Mesendoderm (in vitro differentiated cells): ENCODE measurements at places on chromosomes 11 and 22.
A peak's percentile ranks its signal among the peaks of the same experiment; 100 is the strongest.

GRCh38 chr11:81916451-81916850, 817.2 kb downstream of the FAM181B start:
- H3K4me1 ChIP-seq: no peaks in the 10 kb centered on the region
- no peaks in the 10 kb centered on the region for H3K27me3 ChIP-seq
- no peak overlapping the region for H3K4me3 ChIP-seq
- no peak for DNase-seq

- no peaks in the 10 kb centered on the region for H3K27me3 ChIP-seq
- no peak within 1 kb of the TSS for H3K4me3 ChIP-seq
- no peak for DNase-seq
- H3K27ac ChIP-seq: no peak within 1 kb of the TSS
- peaks cover 12% of the 10 kb centered on the region for H3K4me1 ChIP-seq
Measured at GRCh38 chr11:10454878-10455631, at the start of gene AMPD3. Gene AMPD3, plus strand, starts transcription at chr11:10455264. Its CDS starts 6,256 bp downstream, at chr11:10461520.

GRCh38 chr11:118870396-118871343, 13.0 kb upstream of the CXCR5 start:
- H3K27ac ChIP-seq: no peak overlapping the region
- no peak overlapping the region for H3K4me3 ChIP-seq
- H3K27me3 ChIP-seq: no peaks in the 10 kb centered on the region
- no peaks in the 10 kb centered on the region for H3K36me3 ChIP-seq

- DNase-seq: peak; percentile 66
- H3K27ac ChIP-seq: no peak overlapping the region
- H3K36me3 ChIP-seq: no peaks in the 10 kb centered on the region
- H3K27me3 ChIP-seq: peaks cover 15% of the 10 kb centered on the region
- H3K4me1 ChIP-seq: no peaks in the 10 kb centered on the region
Measured at GRCh38 chr11:1553808-1554594, 18.1 kb downstream of the DUSP8 start.

- no peak overlapping the region for H3K27ac ChIP-seq
- no peak overlapping the region for H3K4me3 ChIP-seq
- DNase-seq: no peak
- H3K27me3 ChIP-seq: no peaks in the 10 kb centered on the region
- no peaks in the 10 kb centered on the region for H3K4me1 ChIP-seq
- H3K36me3 ChIP-seq: no peaks in the 10 kb centered on the region
Measured at GRCh38 chr11:132669949-132670348, 862.4 kb downstream of the OPCML start.

GRCh38 chr11:118206391-118207031, 18.3 kb downstream of the JAML start:
- H3K27ac ChIP-seq: no peak overlapping the region
- no peaks in the 10 kb centered on the region for H3K27me3 ChIP-seq
- H3K36me3 ChIP-seq: no peaks in the 10 kb centered on the region
- H3K4me3 ChIP-seq: no peak overlapping the region
- peaks cover 2% of the 10 kb centered on the region for H3K4me1 ChIP-seq
- DNase-seq: no peak

DNA sequence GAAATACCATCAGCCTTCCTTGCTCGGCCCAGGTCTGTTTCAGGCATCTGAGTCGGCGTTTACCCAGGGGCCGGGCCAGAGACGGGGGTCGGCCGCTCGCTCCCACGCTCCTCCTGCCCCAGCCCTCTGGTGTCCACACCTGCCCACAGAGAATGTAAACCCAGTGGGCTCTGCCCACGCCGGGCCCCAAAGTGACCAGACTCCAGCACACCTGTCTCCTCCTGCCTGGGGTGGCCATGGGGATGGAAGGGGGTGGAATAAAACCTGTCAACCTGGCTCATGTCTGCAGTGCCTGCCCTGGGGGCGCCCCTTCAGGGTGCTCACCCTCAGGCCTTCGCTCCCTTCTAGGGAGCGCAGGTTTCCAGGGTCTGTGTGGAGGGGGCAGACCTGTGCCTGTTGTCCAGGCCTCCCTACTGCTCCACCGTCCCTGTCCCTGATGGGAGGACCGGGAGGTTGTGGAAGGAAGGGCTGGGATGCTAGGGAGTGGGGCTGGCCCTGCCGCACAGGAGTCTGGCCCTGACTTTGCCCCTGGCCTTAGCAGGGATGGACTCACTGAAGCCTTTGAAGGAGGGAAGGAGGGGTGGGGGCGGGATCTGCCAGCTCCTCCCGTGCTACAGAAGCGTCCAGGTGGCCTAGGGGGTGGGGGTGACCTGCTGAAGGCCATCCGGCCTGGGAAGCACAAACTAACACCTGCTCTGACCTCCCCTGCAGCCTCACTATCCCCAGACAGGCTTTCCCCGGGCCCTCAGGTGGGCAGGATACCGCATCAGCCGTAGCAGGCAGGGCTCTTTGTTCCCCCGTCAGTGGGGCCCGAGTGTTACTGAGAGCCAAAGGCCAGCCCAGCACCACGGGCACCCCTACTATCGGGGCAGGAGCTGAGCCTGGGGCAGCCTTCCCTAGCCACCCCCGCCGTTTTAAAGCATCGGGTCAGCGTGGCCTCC, 14.7 kb upstream of the ARHGAP8 start:
- no peak for DNase-seq
- H3K4me1 ChIP-seq: no peaks in the 10 kb centered on the region
- H3K27ac ChIP-seq: no peak overlapping the region
- no peaks in the 10 kb centered on the region for H3K27me3 ChIP-seq
- no peak overlapping the region for H3K4me3 ChIP-seq

GRCh38 chr11:88521399-88521798, 183.9 kb upstream of the CTSC start:
- no peaks in the 10 kb centered on the region for H3K36me3 ChIP-seq
- H3K27ac ChIP-seq: no peak overlapping the region
- no peaks in the 10 kb centered on the region for H3K27me3 ChIP-seq
- H3K4me1 ChIP-seq: no peaks in the 10 kb centered on the region
- H3K4me3 ChIP-seq: no peak overlapping the region
- no peak for DNase-seq

- no peak overlapping the region for H3K4me3 ChIP-seq
- H3K27ac ChIP-seq: no peak overlapping the region
- no peaks in the 10 kb centered on the region for H3K27me3 ChIP-seq
- H3K36me3 ChIP-seq: no peaks in the 10 kb centered on the region
- no peak for DNase-seq
Measured at GRCh38 chr22:44994399-44995104, 15.3 kb downstream of the PHF21B start.

DNA sequence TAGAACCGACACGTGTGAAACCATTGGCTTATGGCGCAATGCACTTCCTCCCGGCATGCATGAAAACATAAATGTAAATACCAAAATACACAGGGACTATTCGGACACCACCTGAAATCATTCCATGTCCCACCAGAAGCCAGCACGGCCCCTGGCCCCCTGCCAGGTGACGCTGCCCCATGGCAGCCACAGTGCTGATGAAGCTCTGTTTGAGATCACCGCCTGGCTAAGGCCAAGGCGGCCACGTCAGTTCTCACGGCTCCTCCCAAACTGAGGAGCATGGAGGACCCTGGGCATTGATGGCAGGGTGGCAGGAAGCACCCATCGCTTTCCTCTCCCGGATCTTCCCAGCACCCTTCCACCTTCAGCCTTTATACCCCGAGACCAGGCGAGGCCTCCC, 89.5 kb downstream of the CDKN1C start:
- H3K27ac ChIP-seq: no peak overlapping the region
- H3K4me1 ChIP-seq: no peaks in the 10 kb centered on the region
- H3K27me3 ChIP-seq: no peaks in the 10 kb centered on the region
- H3K36me3 ChIP-seq: no peaks in the 10 kb centered on the region
- no peak for DNase-seq
- H3K4me3 ChIP-seq: no peak overlapping the region

DNA sequence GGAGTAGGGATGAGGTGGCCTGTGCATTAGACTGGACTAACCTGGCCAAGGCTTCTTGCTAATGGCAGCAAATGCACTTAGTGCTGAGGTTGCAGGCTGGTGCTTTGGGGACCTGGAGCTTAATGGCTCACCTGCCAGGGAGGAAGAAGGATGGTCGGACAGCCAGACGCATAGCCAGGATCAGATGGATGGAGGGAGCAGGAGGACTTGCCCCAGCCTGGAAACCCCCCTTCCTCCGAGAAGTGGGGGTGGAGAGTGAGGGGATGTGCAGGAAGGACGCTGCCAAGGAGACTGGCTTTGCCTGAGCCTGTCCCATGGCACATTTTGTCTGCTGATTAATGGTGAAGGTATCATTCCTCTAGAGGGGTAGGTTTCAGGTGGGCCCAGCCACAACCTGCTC, 17.9 kb downstream of the IGLL1 start:
- H3K4me1 ChIP-seq: peaks cover 4% of the 10 kb centered on the region
- no peak for DNase-seq
- H3K4me3 ChIP-seq: no peak overlapping the region
- H3K27me3 ChIP-seq: no peaks in the 10 kb centered on the region
- H3K27ac ChIP-seq: no peak overlapping the region

GRCh38 chr11:134266841-134267251, 9.3 kb upstream of the GLB1L3 start:
- DNase-seq: peak; percentile 66
- H3K27me3 ChIP-seq: no peaks in the 10 kb centered on the region
- no peak overlapping the region for H3K27ac ChIP-seq
- no peaks in the 10 kb centered on the region for H3K4me1 ChIP-seq

DNA sequence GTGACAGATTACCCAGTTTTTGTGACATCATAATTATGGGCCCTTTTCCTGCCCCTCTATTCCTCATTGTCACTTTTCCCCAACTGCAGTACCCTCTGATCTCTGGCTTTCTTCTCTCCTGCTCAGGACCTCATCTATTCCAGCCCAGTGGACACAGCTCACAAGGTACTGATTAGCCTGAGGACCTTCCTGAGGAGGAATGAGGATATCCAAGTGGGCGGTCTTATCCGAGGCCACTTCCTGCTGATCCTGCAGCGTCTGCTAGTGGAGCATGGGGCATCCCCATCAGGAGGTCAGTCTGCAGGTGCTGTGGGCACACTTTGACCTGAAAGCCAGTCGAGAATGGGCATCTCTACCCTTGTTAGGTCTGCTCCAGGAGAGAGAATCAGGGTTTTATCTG, 24.5 kb upstream of the CCDC134 start:
- no peak overlapping the region for H3K27ac ChIP-seq
- no peaks in the 10 kb centered on the region for H3K27me3 ChIP-seq
- H3K4me3 ChIP-seq: no peak overlapping the region
- DNase-seq: no peak
- H3K4me1 ChIP-seq: no peaks in the 10 kb centered on the region

- no peaks in the 10 kb centered on the region for H3K27me3 ChIP-seq
- H3K36me3 ChIP-seq: no peaks in the 10 kb centered on the region
- DNase-seq: no peak
- peaks cover 2% of the 10 kb centered on the region for H3K4me1 ChIP-seq
- no peak overlapping the region for H3K4me3 ChIP-seq
- no peak overlapping the region for H3K27ac ChIP-seq
Measured at GRCh38 chr11:112294688-112295340, 34.2 kb upstream of the PLET1 start.

- peaks cover 4% of the 10 kb centered on the region for H3K4me1 ChIP-seq
- H3K4me3 ChIP-seq: no peak overlapping the region
- DNase-seq: no peak
Measured at GRCh38 chr11:61601512-61601911, 20.6 kb upstream of the SYT7 start.

DNA sequence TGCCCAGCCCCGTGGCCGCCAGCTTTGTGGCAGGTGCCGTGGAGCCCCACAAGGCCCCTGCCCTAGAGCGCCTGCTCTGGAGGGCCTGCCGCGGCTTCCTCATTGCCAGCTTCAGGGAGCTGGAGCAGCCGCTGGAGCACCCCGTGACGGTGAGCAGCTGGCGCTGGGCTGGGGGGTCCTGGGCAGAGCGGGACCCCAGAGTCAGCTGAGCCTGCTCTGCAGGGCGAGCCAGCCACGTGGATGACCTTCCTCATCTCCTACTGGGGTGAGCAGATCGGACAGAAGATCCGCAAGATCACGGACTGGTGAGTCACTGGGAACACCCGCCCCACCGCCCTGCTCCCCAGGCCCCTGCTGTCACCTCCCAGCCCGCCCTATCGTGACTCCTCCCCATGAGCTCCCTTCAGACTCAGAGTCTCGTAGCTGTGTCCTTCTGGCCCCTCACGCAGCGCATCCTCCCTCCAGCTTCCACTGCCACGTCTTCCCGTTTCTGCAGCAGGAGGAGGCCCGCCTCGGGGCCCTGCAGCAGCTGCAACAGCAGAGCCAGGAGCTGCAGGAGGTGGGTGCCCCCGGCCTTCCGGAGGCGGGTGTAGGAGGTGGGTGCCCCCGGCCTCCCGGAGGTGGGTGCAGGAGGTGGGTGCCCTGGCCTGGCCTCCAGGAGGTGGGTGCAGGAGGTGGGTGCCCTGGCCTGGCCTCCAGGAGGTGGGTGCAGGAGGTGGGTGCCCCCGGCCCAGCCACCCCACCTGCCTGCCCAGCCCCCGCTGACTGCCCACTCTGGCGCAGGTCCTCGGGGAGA, 4.7 kb downstream of the TCIRG1 start:
- peaks cover 5% of the 10 kb centered on the region for H3K4me1 ChIP-seq
- H3K4me3 ChIP-seq: no peak overlapping the region
- no peak for DNase-seq
- H3K36me3 ChIP-seq: no peaks in the 10 kb centered on the region
- H3K27ac ChIP-seq: no peak overlapping the region

- H3K27me3 ChIP-seq: peaks cover 19% of the 10 kb centered on the region
- DNase-seq: no peak
- peak overlapping the region; percentile 26 for H3K4me3 ChIP-seq
- peaks cover 4% of the 10 kb centered on the region for H3K4me1 ChIP-seq
- H3K36me3 ChIP-seq: no peaks in the 10 kb centered on the region
Measured at GRCh38 chr11:68840661-68841653, 759 bp downstream of the CPT1A start.

GRCh38 chr11:125281831-125282595, 117.5 kb downstream of the PKNOX2 start:
- no peaks in the 10 kb centered on the region for H3K27me3 ChIP-seq
- no peak overlapping the region for H3K27ac ChIP-seq
- peaks cover 10% of the 10 kb centered on the region for H3K4me1 ChIP-seq
- no peak overlapping the region for H3K4me3 ChIP-seq
- no peaks in the 10 kb centered on the region for H3K36me3 ChIP-seq
- DNase-seq: peak; percentile 57

DNA sequence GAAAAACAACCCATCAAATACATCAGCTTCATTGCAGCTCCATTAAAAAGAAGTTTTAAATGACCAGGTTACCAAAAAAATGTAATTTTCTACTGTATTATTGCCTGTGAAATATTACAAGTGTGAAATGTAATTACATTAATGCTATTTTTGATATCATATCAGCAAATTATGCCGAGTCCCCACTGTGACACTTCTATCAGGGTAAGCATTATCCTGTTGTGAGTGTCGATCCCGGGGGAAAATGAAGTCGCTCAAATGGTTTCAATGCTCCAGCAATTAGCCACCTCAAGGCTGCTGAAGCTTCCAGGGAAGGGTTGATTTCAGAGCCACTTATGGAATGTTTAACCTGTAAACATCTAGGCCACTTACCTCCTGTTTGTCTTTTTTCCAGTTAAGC, 70.4 kb downstream of the RCN1 start:
- DNase-seq: no peak
- H3K27ac ChIP-seq: no peak overlapping the region
- no peaks in the 10 kb centered on the region for H3K36me3 ChIP-seq
- H3K4me3 ChIP-seq: no peak overlapping the region
- H3K27me3 ChIP-seq: no peaks in the 10 kb centered on the region
- no peaks in the 10 kb centered on the region for H3K4me1 ChIP-seq
